ENCODE measurements at places on chromosomes 2 and 18. TPM values are rescaled to one million over a fixed set of nuclear protein-coding genes. Genes with fewer than 3 reads are reported as not detected.

GRCh38 chr2:46871976-46872381 is 43.6 kb downstream of the MCFD2 start:
- DNase-seq = no peak

GRCh38 chr2:144798034-144798433 is 278.1 kb upstream of the ZEB2 start:
- no peak for DNase-seq

DNA sequence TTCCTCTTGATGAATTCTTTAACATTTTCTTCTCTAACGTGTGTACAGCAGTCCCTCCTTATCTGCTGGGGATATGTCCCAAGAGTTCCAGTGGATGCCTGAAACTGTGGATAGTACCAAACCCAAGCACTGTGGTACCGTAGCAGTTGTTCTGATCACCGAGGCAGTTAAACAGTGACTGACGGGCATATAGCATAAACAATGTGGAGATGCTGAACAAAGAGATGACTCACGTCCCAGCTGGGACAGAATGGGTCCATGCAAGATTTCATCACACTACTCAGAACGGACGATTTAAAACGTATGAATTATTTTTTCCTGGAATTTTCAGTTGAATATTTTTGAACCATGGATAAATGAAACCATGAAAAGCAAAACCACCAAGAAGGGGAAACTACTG is 54.5 kb upstream of the SPAG16 start:
- no peak for DNase-seq

- no peak for DNase-seq
These were observed 746.1 kb downstream of the LRP1B start for GRCh38 chr2:141384676-141385075.

BMP10 gene
- not detected for polyA plus RNA-seq

DNA sequence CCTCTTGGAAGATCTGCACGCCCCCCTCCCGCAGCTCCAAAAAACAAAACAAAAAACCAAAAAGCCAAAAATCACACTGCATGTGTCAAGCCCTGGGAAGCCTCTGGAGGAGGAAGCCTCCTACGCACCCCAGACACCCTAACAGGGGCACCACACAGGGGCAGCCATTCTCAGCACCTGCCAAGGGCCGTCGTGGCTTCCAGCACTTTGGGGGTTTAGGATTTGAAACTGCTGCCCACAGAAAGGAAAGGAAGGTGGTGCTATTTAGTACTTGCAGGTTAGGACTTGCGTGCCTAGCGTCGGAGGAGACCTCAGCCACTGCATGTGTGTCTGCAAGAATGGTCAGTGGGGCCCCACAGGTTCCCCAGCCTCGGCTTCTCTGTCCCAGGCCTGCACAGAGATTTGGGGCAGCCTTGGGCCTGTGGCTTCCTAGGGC is 419 bp upstream of the GPR55 start:
- DNase-seq = peak; percentile 55

CTLA4 gene
- polyA plus RNA-seq = not detected

GRCh38 chr2:240250985-240251847 is 110.8 kb upstream of the OTOS start:
- DNase-seq = peak; percentile 97

LIMS2 gene
- 2,193 TPM for polyA plus RNA-seq

UPP2 gene
- not detected for polyA plus RNA-seq

DNA sequence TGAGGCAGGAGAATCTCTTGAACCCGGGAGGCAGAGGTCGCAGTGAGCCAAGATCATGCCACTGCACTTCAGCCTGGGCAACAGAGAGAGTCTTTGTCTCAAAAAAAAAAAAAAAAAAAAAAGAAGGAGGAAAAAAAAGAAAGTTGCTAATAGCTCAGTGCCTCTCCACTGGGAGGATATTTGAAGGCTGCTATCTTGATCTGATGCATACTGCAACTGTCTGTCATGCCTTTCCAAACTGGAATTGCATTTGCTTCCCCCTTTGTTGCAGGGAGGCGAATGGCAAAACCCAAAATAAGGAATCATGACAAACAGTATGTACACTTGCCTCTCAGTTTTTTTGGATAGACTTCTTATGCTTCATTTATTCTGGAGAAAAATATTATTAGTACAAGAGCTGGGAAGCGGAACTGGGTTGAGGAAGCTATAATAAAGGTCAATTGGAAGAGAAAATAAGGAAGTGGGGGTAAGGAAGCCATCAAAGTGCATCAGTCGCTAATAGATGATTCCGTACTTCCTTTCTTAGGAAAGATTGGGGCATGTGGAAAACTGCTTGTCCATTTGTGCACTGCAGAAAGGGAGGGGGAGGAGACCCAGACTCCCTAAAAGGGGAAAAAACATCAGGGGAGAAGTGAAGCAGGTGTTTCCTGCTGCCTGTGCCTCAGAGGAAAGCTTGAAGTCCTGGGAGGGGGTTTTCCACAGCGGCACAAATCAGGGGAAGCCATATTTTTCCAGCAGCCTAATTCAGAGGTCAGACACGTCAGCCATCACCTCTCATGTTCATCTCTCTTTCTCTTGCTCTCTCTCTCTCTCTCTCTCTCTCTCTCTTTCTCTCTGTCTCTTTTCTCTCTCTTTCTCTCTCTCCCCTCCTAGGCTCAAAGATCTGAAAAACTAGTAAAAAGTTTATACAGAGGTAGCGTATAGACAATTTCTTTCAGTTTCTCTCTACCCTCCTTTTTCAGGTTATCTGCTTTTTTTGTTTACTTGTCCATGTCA is 301.4 kb upstream of the TNP1 start:
- DNase-seq = no peak

NTSR2 gene
- not detected for polyA plus RNA-seq

COLEC12 gene
- 2.4 TPM for polyA plus RNA-seq

GRCh38 chr2:23323917-23324680 is 60.9 kb upstream of the KLHL29 start:
- DNase-seq = no peak

- DNase-seq = no peak
These were observed 68.1 kb upstream of the BCL2L11 start for GRCh38 chr2:111052621-111053020.

DNA sequence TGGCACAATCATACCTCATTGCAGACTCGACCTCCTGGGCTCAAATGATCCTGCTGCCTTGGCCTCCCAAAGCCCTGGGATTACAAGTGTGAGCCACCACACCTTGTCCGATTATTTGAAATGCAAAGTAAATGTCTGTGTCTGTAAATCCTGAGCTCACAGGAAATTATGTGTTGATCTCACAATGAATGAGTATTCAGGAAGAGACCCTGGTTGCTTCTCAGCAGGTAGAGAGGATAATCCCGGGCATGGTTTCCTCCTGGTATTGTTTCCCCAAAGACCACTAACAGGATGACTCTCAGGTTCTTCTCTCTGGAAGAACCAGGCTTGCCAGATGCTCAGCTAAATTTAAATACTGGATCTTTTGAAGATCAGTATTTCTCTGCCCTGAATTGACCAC is 147.6 kb downstream of the LDLRAD4 start:
- DNase-seq = no peak

DNA sequence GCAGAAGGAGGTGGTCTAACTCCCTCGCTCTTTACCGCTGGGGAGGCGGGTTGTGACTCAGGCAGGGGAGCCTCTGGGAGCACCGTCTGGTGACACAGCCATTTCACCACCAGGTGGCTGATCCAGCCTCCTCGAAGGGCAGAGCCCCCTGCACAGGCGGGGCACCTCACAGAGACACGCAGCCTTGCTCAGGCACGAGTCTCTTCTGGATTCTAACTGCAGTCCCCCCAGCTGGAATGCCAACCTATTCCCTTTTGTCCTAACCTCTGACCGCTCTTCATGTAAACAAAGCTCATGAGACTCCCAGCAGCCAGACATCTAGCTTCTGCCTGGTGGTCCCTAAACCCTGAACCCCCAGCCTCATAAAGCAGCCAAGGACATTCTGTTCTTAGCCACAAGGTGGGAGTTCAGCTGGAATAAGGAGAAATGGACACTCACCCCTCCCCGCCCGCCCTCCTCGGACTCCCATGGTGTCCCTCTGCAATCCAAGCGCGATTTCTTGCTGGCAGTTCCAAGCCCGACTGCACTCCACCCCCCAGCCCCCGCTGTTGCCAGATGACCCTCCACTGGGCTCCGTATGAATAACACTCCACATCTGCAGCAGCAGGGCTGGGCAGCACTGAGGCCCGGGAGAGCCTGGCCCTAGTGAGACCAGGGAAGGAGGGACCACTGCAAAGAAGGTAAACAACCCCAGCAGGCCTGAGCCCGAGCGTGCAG is 84.3 kb downstream of the TNS1 start:
- DNase-seq = peak; percentile 86

- no peak for DNase-seq
These were observed 528 bp upstream of the PPP4R3B start for GRCh38 chr2:55618025-55618274.

GRCh38 chr2:133571249-133571648 is 3.0 kb upstream of the NCKAP5 start:
- DNase-seq = no peak

SEMA4C gene
- 6.1 TPM for polyA plus RNA-seq

GRCh38 chr2:8565399-8566154 is 116.3 kb upstream of the ID2 start:
- DNase-seq = peak; percentile 57

RASGRP3 gene
- 3.0 TPM for polyA plus RNA-seq

LHCGR gene
- polyA plus RNA-seq = not detected

DNA sequence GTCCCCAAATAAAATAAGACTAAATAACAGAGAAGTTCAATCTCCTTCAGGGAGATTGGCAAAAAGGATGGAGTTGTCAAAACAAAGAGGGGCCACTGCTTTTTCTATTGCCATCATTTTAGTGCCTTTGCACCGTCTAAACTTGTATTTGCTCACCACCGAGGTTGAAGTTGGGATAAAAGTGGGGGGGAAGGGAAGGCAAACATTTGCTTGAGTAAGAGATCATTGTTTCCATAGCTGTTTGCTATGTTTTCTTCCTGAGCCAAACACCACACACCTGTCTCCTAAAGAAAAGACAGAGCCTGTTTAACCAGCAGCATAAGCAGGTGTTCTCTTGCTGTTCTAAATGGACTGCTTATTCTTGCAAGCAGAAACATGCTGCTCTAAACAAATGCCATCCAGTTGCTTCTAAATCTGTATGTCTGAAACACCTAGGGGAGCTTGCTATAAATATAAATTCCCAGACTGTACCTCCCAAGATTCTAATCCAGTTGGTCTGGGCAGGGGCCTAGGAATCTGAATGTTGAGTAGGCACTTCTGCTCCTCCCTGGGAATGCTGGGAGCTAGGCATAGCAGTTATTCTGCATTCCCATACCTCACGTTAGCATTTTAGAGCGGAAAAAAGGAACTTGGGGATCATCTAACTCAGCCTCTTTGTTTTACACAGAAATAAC is 179.4 kb upstream of the ARL4C start:
- no peak for DNase-seq

CTNNA2 gene
- polyA plus RNA-seq = 0.05 TPM

CHPF gene
- 70.6 TPM for polyA plus RNA-seq

RAX gene
- not detected for polyA plus RNA-seq

CREB1 gene
- polyA plus RNA-seq = 9.3 TPM

All from aorta (tissue), 5 donors.